ENCODE measurements at places on chromosomes 3 and 15.

DNA sequence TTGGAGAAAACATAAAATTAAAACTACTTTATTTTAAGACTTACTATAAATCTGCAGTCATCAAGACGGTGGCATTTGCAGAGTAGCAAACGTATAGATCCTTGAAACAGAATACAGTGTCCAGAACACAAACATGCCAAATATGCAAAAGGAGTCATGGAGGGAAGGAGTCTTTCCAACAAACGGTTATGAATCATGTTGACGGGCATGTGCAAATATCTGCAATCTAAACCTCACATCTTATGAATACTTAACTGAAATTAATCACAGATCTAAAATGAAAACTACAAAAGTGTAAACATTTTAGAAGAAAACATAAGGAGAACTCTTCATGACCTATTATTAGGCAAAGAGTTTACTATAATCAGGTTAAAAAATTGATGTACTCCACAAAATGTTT lies 69.4 kb downstream of the TFRC start:
- DNase-seq: no peak

GRCh38 chr3:196641333-196642054 lies 2.0 kb downstream of the NRROS start:
- no peak for DNase-seq

GRCh38 chr3:17742880-17743657 lies 638 bp upstream of the TBC1D5 start:
- no peak for DNase-seq

GRCh38 chr15:52078876-52079700 lies 33.5 kb downstream of the BCL2L10 start:
- DNase-seq: peak; percentile 52

DNA sequence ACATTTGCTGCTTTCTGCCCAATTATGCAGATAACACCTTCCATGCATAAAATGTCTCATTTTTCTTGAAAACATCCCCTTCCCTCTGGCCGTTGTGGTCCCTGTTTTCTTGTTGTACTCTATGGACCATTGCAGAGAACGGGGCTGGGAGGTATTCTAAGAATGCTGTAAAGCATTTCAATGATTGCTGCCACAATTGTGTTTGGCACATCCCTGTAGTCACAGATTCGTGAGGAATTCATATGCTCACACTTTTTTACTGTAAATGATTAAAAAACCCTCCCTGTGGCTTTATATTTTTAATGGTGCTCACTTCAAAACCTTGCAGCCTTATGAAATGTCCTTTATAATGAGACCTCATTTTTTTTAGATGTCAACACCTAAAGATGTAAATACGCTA lies 207.2 kb upstream of the GBE1 start:
- DNase-seq: no peak

DNA sequence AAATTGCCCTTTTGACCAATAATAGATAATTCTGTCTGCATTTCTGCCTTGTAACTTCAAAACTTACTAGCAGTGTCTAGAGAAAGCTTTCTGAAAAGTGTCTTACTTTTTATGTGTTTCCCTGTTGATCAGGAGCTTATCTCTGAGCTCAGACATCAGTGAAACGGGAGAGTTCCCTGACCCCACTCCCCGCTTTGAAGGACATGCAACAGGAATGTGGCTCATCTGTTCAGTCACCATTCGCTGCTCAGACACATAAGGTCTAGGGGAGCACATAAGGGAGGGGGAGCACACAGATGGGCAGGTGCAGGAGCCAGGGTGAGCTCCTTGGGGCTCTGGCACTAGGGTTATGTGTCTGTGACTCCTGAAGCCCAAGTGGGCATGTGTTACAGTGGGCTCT lies 205.0 kb downstream of the FEZF2 start:
- DNase-seq: no peak

- DNase-seq: no peak
These were observed 24.7 kb downstream of the EOGT start for GRCh38 chr3:68988740-68989139.

- DNase-seq: no peak
These were observed at the start of gene ALDH1A2 for GRCh38 chr15:58065445-58066041. ALDH1A2 (minus strand) TSS chr15:58065711; CDS start chr15:58065650, 61 bp downstream.

- no peak for DNase-seq
These were observed 350.4 kb downstream of the CLSTN2 start for GRCh38 chr3:140285380-140285779.
